ENCODE measurements at places on chromosomes 4 and X.

DNA sequence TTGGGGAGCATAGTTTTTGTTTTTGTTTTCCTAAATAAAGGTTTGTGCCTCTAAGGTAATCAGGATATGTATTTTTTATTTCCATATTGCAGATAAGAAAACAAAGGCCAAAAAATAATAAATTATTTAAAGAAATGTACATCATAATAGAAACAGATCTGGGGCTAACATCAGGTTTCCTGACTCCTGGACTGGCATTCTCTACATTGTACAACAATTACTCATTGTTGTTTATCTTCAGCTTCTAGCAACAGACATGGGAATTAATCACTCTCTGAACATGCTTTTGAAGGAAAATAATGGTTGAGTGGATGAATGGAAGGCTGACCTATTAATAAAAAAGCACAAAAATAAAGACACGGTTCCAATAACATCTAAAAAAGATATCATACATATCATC is 146.2 kb downstream of the KCNIP4 start:
- no peak for DNase-seq

GRCh38 chr4:119693126-119693525 is 64.5 kb upstream of the PDE5A start:
- no peak for DNase-seq

DNA sequence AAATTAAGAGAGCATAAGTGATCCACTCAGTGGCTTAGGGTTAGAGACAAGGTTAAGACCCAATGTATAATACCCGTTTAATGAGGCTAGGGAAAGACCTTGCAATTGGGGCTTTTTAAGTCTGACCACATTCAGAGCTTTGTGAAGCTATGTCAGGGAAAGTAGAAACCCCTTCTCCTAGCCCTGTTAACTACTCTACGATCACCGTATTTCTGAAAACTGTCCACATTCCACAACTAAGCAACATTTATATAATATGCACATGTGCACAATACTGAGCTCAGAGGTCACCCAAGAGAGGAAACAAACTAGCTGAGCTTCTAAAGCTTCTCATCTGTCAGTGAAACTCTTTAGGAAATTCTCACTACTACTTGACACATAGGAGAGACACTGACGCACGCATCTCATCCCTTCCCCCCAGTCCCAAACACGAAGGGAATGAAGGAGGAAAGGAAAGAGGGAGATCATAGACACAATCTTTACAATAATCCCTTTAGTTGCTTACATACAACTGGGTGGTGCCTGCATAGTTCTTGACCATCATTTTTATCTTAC is 56.2 kb downstream of the METTL14 start:
- no peak for DNase-seq

DNA sequence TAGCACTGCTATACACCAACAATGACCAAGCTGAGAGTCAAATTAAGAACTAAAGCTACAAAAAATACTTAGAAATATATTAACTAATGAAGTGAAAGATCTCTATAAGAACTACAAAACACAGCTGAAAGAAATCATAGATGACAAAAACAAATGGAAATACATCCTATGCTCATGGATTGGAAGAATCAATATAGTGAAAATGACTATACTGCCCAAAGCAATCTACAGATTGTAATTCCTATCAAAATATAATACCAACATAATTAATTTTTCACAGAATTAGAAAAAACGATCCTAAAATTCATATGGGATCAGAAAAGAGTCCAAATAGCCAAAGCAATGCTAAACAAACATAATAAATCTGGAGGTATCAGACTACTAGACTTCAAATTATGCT is 87.8 kb downstream of the STARD8 start:
- DNase-seq = no peak

DNA sequence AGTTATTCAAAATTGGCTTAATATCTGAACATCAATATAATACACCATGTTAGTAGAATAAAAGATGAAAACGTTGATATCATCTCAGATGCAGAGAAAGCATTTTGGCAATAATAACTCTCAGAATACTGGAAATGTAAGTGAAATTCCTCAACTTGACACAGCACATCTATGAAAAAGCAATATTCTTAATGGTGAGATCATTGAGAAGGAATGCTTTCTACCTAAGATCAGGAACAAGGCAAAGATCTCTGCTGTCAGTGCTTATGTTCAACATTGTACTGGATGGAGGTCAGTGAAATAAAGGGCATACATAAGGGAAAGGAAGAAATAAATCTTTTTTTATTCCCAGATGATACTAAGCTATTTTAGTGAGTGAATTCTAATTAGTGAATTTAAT is 40.6 kb downstream of the MRPL1 start:
- DNase-seq = no peak

GRCh38 chrX:114101081-114101480 is 482.8 kb upstream of the HTR2C start:
- no peak for DNase-seq

GRCh38 chr4:67051000-67051789 is 494.1 kb downstream of the CENPC start:
- DNase-seq = no peak

- no peak for DNase-seq
These were observed 181.3 kb downstream of the SOWAHB start for GRCh38 chr4:76716658-76717057.

DNA sequence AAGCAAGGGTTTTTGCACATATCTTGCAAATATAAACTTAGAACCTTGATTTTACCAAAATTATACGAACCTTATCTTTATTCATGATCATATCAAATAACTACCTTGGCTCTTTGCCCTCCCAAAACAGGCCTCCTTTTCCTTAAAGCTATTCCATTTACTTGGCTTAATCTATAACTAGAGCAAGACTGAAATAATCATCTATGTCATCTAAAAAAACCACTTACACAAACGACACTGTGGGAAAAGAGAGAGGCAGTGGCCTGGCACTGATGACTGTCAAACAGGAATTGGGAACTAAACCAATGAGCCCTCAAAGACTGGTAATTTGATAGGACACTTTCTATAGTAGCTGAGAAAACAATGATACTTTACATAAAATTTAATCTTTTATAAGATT is 11.7 kb upstream of the PTPN13 start:
- no peak for DNase-seq

DNA sequence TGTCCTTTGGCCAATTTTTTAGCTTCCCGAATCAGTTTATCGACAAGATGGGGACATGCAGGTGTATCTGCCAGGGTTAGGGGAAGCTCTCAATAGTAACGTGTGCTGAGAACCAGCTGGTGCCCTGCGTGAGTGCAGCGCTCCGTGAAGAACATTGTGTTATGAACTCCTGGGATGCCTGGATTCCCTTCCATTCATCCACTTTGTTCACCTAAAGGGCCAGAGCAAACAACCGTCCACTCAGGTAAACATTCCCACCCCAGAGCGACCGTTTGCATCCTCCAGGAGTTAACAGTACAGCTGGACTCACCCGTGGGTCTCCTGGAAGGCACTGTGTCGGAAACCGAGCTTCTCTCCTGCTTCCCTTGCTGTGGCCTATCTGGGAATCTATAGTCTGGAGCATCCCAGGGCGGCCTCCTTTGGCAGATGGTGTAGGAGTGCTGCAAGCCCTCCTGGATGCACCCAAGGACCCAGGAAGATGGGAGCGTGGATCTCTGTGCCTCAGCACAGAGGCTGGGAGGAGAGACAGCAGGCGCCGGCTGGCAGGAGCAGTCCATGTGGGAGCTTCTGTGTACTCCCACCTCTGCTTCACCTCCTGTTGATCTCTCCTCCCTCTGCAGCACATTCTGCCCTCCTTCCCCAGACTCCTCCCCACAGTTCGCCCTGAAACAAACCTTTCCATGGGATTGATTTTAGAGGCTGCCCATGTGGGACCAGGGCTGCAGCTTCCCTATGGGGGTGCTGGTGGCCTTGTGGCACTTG is 62.7 kb downstream of the SHROOM2 start:
- no peak for DNase-seq

- DNase-seq = no peak
These were observed 216.5 kb upstream of the DKK2 start for GRCh38 chr4:107252571-107252970.

DNA sequence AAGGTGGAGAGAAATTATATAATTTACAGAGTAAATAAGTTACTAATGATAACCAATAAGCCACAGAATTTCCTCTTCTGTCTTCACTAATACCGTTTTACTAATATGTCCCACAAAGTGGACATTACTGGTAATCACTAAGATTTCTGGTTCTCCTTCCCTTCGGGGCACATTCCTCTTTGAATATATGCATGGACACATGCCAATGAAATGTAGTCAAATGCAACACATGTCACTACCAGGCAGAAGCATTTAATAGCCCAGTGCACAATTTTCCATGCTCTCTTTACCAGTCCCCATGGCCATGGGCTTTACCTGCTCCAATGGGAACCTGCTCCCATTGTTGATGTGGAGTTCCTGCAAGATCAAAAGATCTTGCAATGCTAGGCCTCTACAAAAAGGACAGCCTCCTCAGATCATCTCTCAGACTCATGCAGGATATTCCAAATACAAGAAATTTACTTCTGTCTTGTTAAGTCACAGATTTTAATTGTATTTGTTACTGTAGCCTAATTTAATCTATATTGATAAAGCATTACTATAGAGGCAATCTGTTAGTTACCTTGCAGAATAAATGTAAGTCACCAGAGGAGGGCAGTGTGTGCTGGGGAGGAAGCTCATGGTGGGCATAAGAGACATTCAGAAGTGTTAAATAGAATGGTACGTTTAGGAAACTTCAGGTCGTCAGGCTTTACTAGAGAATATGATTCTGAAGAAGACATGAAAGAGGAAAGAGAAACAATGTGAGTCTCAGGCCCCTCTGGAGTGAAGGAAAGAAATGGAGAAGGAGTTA is 37.1 kb upstream of the INPP4B start:
- no peak for DNase-seq

DNA sequence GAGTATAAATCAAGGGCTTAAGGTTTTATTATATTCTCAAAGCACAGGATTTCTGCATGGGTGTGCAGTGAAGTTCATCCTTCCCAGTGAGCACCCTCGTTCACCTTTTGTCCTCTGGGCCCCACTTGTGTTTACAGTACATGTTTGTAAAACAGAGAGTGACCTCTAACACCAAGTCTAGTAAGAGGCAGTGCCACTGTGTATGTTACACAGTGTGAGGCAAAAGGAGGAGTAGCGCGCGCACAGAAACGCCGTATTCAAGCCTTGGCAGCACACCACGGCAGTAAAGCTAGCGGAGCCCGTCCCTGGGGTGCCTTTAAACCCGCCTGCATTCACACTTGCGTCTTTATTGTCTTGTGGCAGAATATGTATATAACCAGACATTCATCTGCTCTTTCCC is 51.9 kb downstream of the CCNI start:
- DNase-seq = no peak

DNA sequence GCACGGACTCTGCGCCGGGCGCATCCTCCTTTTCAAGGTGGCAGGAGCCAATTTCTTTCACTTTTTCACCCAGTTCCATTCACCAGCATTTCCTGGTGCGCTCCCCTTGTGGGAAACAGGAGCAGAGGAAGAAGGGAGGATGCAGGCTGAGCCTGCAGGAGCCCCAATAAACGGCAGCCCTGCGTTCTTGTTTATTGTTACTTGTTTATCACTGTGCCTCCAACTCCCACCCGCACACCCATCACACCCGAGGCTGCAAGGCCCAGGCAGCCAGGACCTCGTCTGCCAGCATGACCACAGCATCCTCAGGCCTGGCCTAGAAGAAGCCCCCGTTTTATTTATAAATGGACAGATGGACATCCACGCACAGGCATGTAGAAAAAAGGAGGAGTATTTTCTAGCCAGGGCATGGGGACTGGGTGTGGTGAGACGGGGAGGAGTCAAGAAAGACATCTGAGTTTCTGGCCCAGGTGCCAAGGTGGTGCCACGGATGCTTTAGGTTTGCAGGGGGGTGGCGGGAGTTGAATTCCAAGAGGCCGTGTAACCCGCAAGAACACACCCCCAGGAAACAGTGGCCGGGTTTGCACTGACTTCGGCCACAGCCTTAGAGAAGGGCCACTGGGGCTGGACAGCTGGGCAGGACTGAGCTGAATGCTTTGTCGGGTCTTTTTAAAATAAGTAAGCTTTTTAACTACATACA is 51.7 kb downstream of the JAKMIP1 start:
- no peak for DNase-seq

DNA sequence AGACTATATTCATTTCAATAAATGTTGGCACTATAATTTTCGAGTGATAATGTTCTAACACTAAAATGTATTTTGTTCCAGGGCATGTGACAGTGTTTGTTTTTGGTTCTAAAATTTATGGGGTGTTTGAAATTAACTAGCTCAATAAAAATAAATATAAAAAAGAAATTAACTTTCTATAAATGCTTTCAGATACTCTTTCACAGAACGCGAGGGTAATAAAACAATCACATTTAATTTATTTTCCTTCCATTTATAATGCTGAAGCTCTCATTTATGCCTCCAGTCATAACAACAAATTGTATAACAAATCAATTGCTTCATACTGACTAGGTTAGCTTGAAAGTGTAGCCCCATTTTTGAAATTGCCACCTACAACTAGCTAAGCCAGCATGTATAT is 122.4 kb upstream of the GPM6A start:
- DNase-seq = no peak

- DNase-seq = no peak
These were observed 203.4 kb downstream of the MAML3 start for GRCh38 chr4:139950568-139950967.

- DNase-seq = no peak
These were observed 89.3 kb upstream of the LNX1 start for GRCh38 chr4:53680598-53680997.

- DNase-seq = no peak
These were observed 27.4 kb upstream of the GPR174 start for GRCh38 chrX:79117078-79117477.

- peak; percentile 16 for DNase-seq
These were observed 59.9 kb downstream of the GSPT2 start for GRCh38 chrX:51802917-51803688.

- DNase-seq = no peak
These were observed 17.6 kb downstream of the GRIA3 start for GRCh38 chrX:123201720-123202119.

DNA sequence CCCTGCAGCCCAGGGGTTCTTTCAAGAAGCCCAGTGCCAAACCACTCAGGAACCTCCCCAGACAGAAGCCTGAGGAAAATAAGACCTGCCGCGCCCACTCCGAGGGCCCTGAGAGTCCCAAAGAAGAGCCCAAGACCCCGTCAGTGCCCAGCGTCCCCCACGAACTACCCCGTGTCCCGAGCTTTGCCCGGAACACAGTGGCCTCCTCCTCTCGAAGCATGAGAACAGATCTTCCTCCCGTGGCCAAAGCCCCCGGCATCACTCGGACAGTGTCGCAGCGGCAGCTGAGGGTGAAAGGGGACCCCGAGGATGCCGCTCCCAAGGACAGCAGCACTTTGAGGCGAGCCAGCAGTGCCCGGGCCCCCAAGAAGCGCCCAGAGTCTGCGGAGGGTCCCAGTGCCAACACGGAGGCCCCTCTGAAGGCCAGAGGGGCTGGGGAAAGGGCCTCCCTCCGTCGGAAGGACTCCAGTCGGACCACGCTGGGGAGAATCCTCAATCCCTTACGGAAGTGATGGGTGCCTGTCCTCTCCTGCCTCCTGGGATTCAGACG is 40.2 kb downstream of the FHDC1 start:
- no peak for DNase-seq

GRCh38 chr4:38958453-38959190 is 73.6 kb downstream of the TMEM156 start:
- DNase-seq = no peak

- peak; percentile 30 for DNase-seq
These were observed 884 bp downstream of the RELL1 start for GRCh38 chr4:37685161-37685822.

All from HS-5 (cell line).